ENCODE measurements at places on chromosomes 13 and 19.
A peak's percentile ranks its signal among the peaks of the same experiment; 100 is the strongest.

DNA sequence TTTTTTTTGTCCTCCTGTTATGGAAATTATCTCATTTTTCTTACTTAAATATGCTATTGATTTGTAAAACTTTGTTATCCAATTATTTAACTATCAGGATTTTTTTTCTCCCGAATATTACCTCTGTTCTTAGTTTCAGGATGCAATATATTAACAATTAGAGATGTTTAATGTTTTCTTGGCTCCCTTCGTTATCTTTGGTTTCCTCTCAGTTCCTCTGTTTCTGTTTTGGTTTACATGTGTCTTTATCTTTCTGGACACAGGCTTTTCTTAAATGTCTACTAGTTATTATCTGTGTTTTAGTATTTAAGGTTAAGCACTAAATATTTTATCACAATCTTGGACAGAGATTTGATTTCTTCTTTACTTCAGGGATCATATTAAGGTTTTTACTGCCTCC, 462.2 kb upstream of the SLC10A2 start:
- no peak for DNase-seq

GRCh38 chr19:42105368-42105767, 26.9 kb downstream of the POU2F2 start:
- DNase-seq = no peak

DNA sequence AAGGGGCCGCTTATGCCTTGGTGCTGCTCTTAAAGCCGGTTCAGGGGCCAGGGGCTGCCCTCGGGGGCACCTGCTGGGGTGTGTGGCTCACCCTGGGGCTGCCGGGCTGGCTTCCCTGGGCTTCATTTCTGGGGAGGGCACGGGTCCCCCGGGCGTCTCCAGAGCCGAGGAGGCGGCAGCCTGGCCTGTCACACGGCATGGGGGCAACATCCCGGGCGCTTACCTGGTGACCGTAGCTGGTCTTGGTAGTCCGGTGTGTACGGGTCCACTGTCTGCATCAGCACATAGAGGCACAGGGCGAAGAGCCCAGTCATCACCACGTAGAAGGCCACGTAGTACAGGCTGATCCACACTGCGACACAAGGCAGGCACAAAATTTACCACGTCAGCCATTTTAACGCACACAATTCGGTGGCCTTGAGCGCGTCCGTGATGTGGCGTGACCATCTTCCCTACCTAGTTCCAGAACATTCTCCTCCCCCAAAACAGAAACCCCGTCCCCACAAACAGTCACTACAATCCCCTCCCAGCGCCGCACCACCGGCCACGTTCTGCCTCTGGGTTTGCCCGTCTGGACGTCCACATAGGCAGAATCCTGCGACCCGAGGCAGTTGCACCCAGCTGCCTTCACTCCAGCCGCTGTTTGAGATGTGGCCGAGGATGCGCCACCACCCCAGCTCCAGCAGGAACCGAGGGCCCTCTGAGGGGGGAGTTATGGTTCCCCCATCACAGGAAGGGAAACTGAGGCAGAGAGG, 3.2 kb downstream of the ATP4B start:
- DNase-seq = no peak

GRCh38 chr13:21045100-21045499, 16.3 kb downstream of the LATS2 start:
- no peak for DNase-seq

GRCh38 chr19:6214881-6215541, 64.8 kb downstream of the MLLT1 start:
- no peak for DNase-seq

DNA sequence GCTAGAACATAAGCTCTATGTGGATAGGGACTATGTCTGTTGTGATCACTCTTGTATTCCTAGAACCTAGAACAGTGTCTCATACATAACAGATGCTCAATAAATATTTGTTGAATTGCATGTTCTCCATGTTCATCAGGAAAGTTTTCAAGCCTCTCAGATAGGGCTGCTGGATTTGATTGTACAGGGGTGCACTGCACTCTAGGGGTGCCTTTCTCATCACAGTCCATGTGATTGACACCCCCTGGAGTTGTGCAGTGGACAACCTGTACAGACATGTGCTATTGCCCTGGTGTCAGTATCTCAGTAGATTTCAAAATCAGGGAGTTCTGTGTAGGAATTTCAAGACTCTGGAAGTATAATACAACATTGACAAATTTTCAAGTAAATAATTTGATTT, 58.9 kb downstream of the MBNL2 start:
- DNase-seq = no peak

DNA sequence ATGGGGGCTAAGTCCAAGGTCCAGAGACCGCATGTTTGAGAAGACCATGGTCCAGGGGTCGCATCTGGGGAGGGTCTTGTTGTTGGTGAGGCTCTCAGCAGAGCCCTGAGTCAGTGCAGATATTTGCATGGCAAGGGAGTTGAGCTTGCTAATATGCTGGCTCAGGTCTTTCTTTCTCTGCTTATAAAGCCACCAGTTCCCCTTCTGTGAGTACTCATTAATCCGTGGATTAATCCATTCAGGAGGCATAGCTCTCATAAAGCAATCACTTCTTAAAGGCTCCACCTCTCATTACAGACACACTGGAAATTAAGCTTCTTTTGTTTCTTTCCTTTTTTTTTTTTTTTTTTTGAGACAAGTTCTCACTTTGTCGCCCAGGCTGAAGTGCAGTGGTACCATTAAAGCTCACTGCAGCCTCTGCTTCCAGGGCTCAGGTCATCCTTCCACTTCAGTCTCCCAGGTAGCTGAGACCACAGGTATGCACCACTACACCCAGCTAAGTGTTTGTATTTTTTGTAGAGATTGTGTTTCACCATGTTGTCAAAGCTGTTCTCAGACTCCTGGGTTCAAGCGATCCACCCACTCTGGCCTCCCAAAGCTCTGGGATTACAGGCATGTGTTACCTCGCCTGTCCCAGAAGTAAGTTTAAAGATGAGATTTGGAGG, 216.4 kb downstream of the SLITRK5 start:
- no peak for DNase-seq

GRCh38 chr13:67554746-67555452, 324.8 kb upstream of the PCDH9 start:
- peak; percentile 1 for DNase-seq

- no peak for DNase-seq
These were observed 99.9 kb upstream of the IPO5 start for GRCh38 chr13:97853550-97853949.

- no peak for DNase-seq
These were observed 3.0 kb upstream of the EFNA2 start for GRCh38 chr19:1282588-1283206.

- DNase-seq = no peak
These were observed 215.3 kb downstream of the PCCA start for GRCh38 chr13:100304229-100304628.

DNA sequence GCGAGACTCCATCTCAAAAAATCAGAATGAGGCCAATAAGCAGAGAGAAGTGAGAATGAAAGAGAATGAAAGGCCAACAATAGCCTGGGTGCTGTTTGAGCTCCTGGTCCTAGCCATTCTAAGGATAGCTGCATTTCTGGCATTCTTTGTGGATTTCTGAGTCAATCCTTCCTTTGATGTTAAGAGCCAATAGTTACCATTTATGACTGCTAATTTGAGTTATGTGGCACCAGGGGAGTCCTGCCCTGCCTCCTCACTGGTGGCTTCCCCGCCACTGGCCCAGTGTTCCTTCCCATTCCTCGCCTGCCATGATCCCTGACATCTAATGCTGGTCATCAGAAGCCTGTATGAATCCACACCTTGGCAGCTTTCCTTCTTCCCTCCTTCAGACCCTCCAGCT, 991.2 kb downstream of the UQCRFS1 start:
- no peak for DNase-seq

GRCh38 chr13:102045731-102046130, 356.1 kb downstream of the FGF14 start:
- DNase-seq = no peak

GRCh38 chr19:18502246-18502637, 19.6 kb downstream of the ELL start:
- no peak for DNase-seq

- DNase-seq = no peak
These were observed 202.0 kb downstream of the FOXO1 start for GRCh38 chr13:40464337-40465014.

DNA sequence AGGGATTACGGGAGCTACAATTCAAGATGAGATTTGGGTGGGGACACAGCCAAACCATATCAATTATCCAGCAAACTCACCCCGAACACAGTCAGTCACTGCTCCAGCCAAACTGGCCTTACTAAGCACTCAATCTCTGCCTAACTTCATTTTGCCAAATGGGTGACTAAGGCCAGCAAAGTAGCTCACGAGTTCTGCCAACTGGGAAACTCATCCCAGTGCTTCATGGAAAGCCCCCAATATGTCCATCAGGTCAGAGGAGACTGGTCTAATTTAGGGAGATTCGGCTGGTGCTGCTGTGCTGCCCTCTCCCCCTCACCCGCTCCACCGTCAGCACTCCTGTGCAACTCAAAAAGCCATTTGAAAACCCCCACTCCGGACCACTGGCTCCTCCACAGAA, 324.0 kb downstream of the FOXO1 start:
- no peak for DNase-seq

DNA sequence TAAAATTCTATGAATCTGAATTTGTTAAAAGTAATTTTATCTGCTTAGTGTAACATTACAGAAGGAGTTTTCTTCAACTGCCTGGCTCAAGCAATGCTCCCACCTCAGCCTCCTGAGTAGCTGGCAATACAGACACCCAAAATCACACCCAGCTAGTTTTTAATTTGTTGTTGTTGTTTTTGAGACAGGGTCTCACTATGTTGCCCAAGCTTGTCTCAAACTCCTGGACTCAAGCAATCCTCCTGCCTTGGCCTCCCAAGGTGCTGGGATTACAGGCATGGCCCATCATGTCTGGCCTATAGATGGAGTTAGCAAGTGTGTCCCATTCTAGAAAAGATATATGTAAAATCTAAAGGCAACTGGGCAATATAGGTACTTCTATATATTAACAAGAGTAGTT, 1580.4 kb upstream of the PRR20A start:
- DNase-seq = no peak

DNA sequence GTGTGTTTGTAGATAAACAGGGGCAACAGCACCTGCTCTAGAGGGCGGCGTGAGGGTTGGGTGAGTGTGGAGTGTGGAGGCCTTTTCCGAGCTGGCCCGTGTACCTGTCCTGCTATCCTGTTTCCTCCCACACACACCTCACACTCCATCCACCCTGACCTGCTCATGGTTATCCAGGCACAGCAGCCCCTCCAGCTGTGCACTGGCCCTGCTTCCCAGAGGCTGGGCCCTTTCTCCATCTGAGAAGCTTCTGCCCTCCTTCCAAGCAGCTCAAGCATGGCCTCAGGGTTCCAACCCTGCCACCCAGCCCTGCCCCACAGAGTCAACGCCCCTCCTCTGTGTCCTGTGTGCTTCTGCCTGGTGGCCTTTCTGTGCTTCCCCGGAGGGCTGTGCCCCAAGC, 86.9 kb downstream of the SOX1 start:
- no peak for DNase-seq

- DNase-seq = no peak
These were observed 1347.3 kb downstream of the PCDH9 start for GRCh38 chr13:65882810-65883209.

- DNase-seq = no peak
These were observed 5.5 kb downstream of the TPT1 start for GRCh38 chr13:45335397-45336024.

DNA sequence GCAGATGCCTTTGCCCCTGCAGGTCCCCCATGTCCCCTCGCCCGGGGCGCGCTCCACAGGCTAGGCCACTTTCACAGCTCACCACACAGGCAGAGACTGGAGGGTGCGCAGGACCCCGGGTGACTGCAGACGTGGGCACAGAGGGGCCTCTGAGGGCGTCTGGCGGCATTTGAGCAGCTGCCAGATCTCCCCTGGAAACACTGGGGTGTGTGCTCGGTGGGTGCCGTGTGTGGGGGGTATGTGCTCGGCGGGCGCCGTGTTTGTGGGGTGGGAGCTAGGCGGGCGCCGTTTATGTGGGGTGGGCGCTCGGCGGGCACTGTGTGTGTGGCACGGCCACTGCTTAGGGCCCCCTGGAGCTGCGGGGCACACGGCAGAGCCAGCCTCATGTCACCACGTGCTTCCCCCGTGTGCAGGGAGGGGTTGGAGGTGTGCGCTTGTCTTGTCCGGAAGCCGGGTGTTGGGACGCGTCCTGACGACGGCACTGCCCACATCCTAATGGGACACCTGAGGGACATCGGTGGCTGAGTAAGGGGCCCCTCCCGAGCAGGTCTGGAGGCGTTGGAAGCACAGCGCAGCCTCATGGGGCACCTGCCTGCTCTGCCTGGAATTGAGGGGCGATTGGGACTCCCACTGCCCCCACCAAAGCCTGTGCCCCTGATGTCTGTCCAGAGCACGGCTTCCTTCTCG, 16.7 kb downstream of the CSNK1G2 start:
- DNase-seq = no peak

DNA sequence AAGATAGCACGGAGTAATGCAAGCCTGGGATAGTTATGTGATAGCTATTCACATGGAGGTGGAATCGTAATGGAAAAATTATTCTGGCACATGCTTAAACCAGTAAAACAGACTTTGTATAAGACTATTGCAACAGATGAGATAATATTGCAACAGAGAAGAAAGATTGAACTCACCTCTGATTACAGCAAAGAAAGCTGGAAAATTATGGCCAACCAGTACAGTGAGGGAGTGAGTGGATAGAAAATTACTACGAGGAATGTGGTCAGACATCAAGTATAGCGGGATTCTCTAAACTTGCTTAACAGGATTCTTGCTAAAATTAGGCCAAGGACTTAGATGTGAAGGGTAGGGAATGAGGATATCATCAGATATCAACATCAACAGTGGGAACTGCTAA, 397.6 kb upstream of the KLHL1 start:
- no peak for DNase-seq

GRCh38 chr13:114099191-114099590, 33.2 kb downstream of the RASA3 start:
- peak; percentile 51 for DNase-seq

DNA sequence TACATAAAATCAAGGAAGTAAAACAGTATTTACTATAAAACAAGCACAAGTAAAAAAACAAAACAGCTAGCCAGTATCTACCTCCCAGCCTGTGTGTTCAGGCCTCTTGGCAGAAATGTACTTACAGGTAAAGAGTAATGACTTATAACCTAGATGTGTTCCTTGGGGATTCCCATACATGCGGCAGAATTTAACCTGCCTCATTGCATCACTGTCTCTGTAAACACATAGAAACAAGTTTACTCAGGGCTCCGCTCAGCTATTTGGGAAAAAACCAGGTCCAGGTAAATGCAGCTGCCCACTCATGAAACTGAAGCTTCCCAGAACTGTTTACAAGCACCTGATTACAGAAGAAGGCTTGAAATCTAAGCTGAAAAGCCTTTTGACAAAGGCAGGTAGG, 50.7 kb upstream of the SERP2 start:
- no peak for DNase-seq

DNA sequence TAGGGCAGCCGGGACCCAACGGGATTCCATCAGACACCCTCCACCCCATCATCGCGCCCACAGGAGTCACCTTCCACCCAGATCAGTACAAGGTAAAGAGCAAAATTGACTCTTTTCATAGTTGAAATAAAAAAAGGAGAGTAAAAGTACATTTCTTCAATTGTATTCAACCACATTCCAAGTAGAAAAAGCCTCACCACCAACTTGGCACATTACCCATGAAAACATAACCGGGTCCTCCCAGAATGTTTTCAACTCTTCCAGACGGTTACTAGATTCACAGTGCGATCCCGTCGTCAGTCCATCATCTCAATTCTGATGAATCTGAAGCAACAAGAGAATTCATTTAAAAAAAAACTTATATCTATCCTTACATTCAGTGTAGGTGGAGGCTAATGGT, 125.2 kb downstream of the RAB20 start:
- no peak for DNase-seq

Measured in fibroblast of the conjunctiva (primary cell).